Retina (tissue), 1 donor: ENCODE measurements at places on chromosomes 7 and 10.

DNA sequence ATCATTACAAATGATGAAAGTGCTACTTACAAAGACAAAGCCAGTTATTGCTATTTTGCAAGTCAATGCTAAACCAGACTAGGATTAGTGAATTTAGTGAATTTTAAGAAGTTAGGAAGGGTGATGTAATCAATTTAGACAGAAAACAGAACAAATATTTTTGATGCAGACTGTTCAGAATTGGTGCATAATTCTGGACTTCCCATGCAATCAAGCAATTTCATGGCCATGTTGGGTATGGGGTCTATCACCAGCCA, 85.4 kb downstream of the CH25H start:
- no peak for DNase-seq

DNA sequence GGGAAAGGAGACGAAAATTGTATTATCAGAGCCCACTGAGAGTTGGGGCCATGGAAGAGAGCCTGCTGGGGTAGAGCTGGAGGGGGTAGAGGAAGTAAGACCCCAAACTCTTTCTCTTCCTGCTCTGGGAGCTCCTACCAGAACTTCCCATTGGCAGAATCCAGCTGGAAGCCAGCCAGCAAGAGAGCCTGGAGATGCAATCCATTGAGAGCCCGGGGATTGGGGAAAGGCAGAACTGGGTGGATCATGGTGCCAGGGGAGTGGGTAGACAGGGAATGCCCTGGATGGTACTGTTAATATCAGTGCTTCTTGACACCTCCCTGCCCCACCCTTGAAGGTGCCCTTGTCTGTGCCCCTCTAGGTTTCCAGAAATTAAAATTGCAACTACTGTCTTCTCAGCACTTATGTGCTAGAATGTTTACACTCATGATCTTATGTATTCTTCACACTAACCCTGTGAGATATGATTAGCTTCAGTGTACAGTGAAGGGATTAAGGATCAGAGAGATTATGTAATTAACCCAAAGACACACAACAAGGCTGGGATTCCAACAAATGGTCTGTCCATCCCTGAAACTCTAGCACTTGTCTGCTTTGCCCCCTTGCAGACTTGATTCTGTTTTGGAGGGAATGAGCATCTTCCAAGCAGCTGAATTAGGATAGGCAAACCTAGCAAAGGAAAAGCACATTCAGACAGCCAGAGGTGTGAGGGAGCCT, 154.1 kb downstream of the C10orf105 start:
- DNase-seq: no peak

DNA sequence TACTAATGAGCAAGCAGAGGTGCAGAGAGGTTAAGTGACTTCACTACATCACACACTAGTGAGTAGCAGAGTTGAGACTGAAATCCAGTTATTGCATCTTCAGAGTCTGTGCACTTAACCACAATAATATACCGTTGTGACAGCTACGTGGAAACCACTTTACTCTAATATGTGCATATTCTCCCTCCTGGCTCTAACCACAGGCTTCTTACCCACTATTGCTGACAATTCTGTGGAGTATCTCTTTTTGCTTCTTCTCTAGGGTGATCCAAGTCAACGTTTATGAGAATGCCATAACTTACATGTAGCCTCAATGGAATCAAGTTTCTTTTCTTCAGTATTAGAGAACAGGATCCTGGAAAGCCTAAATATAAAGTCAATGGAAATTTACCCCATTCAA, 64.2 kb upstream of the MEOX2 start:
- no peak for DNase-seq

DNA sequence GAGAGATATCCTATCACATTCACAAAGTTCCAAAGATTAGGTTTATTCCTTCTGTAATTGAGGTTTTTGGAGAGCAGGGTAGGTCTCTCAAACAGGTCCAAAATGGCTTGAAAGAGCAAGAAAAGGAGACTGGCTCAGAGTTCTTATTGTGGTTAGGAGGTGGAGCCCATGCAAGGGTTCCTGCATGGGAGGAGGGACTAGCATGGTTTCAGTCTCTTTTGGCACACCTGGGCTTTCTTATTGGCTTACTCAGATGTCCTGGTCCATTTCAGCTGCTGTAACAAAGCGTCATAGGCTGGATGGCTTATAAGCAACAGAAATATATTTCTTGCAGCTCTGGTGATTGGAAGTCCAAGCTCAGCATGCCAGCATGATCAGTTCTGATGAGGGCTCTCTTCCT, 493.1 kb downstream of the REEP3 start:
- DNase-seq: no peak

- peak; percentile 22 for DNase-seq
These were observed 115.9 kb upstream of the EEPD1 start for GRCh38 chr7:36037121-36037662.
